Activated T-cell treated with anti-CD3 and anti-CD28 coated beads, Interleukin-2, amount 50 U/mL, for 4 hours (primary cell): ENCODE measurements at places on chromosomes 2 and 18.

DNA sequence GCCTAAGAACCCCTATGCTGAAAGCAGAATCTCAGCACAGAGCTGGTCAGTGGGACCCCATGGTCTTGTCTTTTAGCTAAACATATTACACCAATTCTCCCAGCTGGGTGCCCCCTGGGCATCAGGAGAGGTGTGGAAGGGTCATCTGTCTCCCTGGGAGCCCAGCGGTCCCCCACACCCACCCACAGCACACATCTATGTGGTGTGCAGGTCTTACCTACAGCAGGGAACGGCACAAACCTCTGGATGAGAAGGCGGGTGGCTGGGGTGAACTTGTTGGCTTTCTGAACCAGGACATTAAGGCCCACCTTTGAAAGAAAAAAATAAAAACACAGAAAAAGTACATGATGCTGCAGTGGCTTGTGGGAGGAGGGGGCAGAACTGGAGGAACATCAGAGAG lies 70.7 kb downstream of the EMX1 start:
- DNase-seq, result no peak

DNA sequence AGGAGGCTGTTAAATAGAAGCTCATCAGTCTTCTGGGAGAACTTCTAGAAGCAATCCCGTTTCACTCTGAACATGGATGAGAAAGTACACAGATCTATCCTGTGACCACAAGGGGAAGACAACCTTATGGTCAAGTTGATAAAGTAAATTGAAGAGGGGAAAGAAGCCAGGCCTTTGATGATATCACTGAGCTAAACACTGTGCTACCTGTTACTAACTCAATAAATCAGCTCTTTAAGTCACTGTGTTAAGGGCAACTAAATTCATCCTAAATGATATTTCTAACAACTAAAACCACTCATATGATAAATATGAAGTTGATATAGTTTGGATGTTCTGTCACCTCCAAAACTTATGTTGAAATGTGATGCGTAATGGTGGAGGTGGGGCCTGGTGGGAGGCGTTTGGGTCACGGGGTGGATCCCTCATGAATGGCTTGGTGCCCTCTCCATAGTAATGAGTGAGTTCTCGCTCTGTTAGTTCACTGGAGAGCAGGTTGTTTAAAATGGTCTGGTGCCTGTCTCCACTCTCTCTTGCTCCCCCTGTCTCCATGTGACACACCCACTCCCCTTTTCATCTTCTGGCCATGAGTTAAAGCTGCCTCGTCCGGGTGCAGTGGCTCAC lies 23.6 kb downstream of the OLA1 start:
- DNase-seq, result no peak

DNA sequence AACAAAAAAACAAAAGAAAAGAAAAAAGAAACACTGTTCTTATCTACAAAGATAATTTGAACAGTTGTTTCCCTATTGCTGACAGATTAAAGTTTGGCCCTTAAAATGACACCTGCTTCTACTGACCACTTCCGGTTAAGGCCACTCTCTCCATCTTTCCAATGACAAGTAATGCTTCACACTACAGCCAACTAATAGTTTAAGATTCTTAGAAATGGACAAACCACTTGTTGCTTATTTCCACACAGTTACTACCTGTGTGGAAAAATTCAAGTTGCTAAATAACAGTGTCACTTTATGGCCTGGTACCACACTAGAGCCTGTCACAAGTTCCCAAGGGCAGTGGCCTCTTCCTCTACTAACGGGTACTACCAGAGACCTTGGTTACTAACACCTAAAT lies 2.4 kb downstream of the TMEM185B start:
- no peak for DNase-seq

DNA sequence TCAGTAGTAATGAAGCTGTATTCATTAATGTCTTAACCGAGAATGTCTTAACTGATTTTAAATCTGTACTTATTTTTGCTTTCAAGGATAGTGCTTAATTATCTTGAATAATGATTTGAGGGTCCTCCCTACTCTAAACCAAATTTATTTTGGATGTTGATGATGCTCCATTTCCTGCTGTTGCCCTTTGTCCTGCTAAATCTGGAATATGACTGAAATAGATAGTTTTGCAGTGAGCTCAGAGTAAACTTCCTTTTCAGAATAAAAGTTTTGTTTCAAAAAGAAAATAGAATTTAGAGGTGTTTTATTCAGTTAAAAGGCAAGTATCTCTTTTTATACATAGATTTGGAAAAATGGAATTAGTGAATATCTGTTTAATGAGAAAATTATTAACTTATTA lies 8.1 kb downstream of the NBEAL1 start:
- no peak for DNase-seq

DNA sequence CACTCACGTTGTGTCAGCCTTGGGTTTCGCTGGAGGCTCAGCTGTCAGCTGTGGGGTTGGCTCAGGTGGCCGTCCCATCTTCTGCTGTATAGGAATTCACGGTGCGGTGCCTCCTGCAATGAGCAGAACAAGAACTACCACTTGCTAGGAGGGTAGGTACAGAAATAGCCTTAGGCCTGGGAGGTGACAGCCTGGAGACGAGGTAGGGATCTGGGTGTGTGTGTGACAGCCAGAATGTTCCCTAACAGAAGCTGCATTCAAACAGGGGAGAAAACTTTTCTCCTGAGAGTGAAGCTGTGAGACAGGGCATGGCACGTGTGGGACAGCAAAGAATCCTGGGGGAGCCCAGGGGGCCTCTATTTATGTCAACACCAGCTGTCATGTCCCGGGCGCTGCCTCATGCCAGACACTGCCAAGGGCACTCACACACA lies 8.4 kb upstream of the MAL start:
- DNase-seq, result no peak

DNA sequence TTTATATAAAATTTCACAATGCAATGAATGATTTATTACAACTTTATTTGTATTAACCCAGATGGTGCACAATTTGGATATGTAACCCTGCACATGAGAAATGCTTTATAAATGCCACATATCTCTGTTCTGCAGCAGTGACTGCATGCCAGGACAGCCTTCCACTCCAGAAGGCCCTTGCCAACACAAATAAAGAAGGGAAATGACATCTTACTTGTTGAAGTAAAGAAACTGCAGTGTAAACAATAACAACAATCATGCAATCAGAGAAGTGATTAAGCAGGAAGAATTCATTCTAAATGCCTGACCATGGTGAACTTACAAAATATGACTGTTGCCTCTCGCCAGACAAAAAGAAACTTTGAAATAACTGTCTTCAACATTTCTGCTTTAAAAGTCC lies 129.9 kb upstream of the CHST9 start:
- no peak for DNase-seq

DNA sequence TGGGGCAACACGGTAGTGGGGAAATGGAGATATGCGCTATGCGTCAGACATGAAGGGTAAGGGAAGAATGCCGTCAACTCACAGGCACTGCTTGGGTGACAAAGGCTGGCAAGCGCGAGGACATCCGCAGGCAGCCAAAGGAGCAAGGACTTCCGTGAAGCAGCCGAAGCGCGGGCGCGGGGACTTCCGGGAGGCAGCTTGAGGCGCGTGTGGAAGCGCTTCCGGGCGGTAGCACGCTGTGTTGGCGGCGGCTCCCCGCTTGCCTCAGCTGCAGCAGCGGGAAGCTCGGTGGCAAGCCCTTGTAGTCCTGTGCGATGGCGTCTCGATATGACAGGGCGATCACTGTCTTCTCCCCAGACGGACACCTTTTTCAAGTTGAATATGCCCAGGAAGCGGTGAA lies at the start of gene PSMA8:
Gene PSMA8, plus strand, starts transcription at position 218 of the 400 bp plus-strand sequence. Its CDS starts 97 bp downstream, at position 315.
- DNase-seq, result peak; percentile 57

- DNase-seq, result no peak
These were observed 24.5 kb downstream of the KCNF1 start for GRCh38 chr2:10935953-10936942.

DNA sequence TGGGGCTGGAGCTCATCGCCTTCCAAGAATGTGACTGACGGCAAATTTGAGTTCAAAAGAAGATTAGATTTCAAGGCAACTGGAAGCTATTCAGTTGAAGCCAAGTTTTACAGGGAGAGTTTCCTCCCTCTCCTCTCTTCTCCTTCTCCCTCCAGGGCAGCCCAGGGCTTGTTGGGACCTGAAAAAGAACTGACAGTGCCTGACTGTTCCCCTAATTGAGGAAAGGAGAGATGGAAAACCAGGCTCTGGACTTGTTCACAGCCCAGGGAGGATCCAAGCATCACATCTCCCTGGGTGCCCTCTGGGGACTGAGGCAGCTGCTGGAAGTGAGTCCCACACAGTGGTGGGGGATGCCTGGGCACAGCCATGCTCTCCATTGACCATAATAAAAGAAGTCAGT lies 88.1 kb downstream of the THNSL2 start:
- DNase-seq, result no peak

- DNase-seq, result no peak
These were observed 98.8 kb downstream of the RIF1 start for GRCh38 chr2:151508519-151508918.

DNA sequence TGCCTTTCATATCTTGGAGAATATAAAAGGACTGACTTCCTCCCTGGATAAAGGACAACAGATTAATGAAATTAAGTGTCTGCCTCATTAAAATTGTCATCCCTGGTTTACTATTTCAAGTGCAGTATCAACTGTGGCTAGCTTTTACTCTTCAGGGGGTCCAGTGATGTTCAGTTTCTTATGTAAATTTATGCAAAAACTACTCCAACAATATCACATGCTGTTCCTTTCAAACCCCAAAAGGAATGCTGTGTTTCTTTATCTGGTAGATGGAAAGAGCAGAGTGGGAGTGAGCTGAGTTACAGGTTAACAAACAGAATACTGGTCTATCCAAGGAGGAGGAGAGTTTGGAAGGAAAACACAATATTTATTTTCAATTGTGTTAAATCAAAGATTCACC lies 283.7 kb upstream of the VWC2L start:
- DNase-seq, result no peak

- DNase-seq, result no peak
These were observed 41.7 kb upstream of the MALL start for GRCh38 chr2:110157153-110157793.

GRCh38 chr2:48034295-48034694 lies 128.0 kb upstream of the FBXO11 start:
- DNase-seq, result no peak

GRCh38 chr2:161206471-161207032 lies 46.3 kb downstream of the TANK start:
- no peak for DNase-seq

- DNase-seq, result no peak
These were observed 15.6 kb downstream of the OTX1 start for GRCh38 chr2:63066265-63066664.

DNA sequence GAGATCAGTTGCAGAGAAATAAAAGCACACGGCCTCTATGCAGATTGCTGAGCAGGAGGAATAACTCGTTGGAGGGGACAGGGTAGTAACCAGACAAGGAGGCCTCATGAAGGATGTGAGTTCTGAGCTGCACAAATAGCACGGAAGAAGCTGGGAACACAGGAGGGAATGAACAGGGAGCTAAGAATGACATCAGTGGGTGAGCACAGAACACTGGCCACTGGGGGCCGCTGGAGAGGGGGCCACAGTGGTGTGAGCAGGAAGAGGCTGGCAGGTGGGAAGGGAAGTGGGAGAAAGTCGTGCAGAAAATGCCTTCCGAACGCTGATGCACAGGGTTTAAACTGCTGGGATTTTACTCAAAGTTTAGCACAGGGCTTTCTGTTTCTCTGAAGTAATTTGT lies 61.0 kb downstream of the ZAP70 start:
- DNase-seq, result no peak

- peak; percentile 53 for DNase-seq
These were observed 67.4 kb downstream of the STEAP3 start for GRCh38 chr2:119290859-119291587.

- no peak for DNase-seq
These were observed 85.2 kb downstream of the MDH1 start for GRCh38 chr2:63673865-63674533.

DNA sequence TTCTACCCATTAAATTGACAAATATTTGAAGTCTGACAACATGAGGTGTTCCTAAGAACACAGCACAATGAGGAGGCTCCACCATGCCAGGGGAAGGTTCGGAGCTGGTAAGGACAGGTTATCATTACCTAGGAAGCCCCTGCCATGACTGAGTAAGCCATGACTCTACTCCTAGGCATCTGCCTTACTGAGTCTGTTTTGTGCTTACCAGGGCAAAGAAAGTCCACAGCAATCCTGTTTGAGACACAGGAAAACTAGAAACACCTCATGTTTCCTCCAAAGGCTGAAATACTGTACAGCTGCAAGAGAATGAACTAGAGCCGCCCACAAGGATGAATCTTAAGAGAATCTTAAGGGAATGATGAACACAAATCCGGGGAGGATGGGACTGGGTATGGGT lies 11.6 kb downstream of the TGFBRAP1 start:
- DNase-seq, result no peak

- no peak for DNase-seq
These were observed 177.5 kb downstream of the LPIN1 start for GRCh38 chr2:11923935-11924334.

DNA sequence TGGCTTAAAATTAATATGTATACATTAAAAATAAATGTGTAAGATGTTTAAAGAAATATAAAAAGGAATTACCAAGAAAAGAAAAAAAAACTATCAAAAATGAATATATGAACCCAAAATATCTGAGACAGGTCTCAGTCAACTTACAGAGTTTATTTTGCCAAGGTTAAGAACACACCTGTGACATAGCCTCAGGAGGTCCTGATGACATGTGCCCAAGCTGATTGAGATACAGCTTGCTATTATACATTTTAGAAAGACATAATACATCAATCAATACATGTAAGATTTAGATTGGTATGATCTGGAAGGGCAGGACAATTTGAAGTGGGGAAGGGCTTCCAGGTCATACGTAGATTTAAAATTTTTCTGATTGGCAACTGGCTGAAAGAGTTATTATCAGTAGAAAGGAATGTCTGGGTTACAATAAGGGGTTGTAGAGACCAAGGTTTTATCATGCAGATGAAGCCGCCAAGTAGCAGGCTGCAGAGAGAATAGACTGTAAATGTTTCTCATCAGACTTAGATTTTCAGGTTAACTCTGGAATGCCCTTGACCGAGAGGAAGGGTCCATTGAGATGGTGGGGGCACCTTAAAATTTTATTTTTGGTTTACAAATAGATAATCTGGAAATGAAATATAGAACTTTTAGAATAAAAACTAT lies 74.7 kb downstream of the EXOC6B start:
- no peak for DNase-seq

- no peak for DNase-seq
These were observed 10.9 kb downstream of the MEP1B start for GRCh38 chr18:32200766-32201165.

DNA sequence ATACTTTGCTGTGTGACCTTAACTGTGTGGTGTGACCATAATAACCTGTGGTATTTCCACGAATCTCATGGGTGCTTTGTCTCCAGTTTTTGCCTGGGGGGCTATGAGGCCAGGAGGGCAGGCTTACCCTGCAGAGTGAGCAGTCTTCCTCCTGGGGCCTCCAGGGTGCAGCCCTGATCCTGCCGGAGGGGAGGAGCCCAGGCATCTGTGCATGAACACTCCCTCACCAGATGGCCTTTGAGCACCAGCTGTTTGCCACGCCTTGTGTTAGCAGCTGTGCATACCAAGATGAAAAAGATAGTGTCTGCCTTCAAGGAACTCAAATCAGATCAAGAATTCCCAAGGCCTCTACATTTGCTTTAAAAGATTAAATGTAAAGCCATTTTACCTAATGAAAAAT lies 75.0 kb upstream of the RBM44 start:
- DNase-seq, result no peak
